Mesenteric fat pad (tissue), 1 donor: ENCODE measurements at places on chromosomes 2 and 18. TPM values are rescaled to one million over a fixed set of nuclear protein-coding genes. Genes with fewer than 3 reads are reported as not detected.

- DNase-seq: no peak
Measured at GRCh38 chr18:56240405-56240804, 398.0 kb downstream of the TXNL1 start.

DNA sequence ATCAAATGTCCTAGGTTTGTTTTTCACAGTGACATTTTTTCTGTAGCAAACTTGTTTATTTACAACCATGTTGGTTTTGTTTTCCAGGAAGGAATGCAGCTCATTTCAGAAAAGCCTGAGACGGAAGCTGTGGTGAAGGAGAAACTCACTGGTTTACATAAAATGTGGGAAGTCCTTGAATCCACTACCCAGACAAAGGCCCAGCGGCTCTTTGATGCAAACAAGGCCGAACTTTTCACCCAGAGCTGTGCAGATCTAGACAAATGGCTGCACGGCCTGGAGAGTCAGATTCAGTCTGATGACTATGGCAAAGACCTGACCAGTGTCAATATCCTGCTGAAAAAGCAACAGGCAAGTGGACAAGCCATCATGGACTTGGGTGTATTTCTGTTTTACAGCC is 79.2 kb upstream of the EML6 start:
- DNase-seq: no peak

DNA sequence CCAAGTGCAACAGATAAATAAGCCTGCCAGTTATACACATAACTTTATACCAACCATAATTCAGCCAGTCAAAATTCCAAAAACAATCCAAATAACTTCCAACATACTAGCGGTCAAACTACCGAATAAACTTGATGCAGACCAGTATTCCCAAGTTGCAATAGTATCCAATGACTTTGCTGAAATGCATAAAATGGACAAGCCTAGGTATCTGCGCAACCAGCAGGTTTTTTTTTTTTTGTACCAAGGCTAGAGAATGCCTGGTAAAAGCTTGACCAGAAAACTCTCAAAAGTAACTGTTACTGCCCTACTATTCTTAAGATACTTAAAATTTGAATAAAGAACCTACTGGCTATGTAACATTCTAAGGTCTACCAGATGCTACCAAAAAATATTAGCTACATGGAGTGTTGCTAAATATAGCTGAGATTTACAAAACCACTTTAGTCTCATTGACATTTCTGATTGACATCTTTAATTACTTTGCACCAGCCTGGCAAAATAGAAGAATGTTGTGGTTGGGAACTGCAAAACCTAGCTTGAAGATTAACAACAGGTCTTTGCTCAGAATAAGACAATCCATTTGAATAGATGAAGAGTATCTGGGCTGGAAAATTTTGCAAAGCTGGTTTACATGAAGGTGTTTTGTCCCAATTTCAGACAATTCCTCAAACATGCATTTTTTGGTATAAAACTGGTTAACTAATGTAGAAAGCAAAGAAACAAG is 7.3 kb downstream of the SRSF7 start:
- DNase-seq: no peak

- no peak for DNase-seq
Measured at GRCh38 chr2:46351750-46352138, 54.5 kb downstream of the EPAS1 start.

GRCh38 chr2:45739796-45740485 is 88.5 kb downstream of the PRKCE start:
- no peak for DNase-seq

GRCh38 chr2:37623406-37623805 is 48.0 kb downstream of the CDC42EP3 start:
- no peak for DNase-seq

Gene CCDC150
- total RNA-seq: 1.3 TPM

Gene CACNB4
- total RNA-seq: 1.7 TPM

Gene POTEC
- not detected for total RNA-seq

Gene REG1A
- total RNA-seq: 8.8 TPM
